LHCN-M2 (cell line): ENCODE measurements at places on chromosomes 4 and X. TPM values are rescaled to one million over a fixed set of nuclear protein-coding genes. Genes with fewer than 3 reads are reported as not detected.
A peak's percentile ranks its signal among the peaks of the same experiment; 100 is the strongest.

DNA sequence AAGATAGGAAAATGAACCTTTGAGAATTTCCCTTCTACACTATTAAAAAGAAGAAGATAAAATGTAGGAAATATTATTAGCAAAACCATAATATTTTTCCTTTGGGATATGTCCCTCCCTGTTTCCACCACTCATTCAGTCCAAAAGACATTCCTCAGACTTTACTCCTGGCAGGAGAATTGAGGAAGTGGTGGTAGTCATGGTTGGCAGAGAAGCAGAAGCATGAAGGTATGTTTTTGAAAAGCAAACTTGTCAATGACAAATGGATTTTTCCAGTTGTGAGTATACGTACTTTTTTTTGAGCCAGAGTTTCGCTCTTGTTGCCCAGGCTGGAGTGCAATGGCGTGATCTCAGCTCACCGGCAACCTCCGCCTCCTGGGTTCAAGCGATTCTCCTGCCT lies 13.7 kb downstream of the STAG2 start:
- no peak for DNase-seq

GRCh38 chrX:40096395-40097091 lies 1.2 kb downstream of the BCOR start:
- peak; percentile 35 for DNase-seq

GRCh38 chrX:151726751-151727150 lies 7.8 kb upstream of the CNGA2 start:
- no peak for DNase-seq

DNA sequence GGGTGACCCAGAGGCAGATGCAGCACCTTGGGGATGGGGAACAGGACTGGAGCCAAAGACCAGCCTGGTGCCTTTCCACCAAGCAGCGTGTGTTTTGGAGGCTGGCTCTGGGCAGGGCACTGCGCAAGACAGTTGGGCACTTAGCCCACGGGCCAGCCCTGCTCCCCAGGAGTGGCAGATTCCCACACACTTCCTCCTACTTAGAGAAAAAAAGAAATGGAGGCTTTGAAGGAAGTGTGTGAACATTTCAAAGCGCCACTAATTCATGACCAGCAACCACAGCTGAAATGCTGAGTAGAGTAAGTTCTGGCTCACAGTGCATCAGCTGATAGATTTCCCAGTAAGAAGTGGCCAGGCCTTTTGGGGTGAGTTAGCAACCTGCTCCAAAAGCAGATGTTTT lies 54.9 kb upstream of the LGI2 start:
- DNase-seq = no peak

GRCh38 chr4:114653675-114654074 lies 55.1 kb downstream of the UGT8 start:
- DNase-seq = no peak

DNA sequence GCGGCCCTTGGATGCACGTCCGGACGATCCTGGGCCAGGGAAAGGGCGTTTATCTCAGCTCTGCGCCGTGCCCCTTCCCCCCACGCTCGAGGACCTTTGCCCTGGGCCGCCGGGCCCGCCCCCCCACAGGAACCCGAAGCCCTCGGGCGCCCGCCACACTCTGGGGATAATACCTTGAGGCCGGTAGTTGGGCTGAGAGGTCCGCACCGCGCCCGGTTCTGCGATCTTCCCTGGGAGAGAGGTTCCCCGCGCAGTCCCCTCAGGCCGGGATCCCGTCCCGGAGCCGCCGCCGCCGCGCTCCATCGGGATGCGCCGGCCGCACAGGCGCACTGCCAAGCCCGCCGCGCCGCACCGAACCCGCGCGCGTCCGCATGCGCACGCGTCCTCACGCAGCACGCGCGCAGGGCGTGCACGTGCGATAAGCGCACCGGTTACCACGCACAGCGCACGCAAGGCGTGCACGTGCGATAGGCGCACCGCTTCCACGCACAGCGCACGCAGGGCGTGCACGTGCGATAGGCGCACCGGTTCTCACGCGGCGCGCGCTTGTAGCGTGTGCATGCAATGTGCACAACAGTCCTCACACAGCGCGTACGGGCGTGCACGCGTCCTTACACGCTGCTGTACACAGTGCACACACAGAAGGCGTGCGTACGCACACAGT lies at the start of gene MAP7D2:
Gene MAP7D2, minus strand, starts transcription at position 331 of the 664 bp plus-strand sequence. Its CDS starts 28 bp downstream, at position 303.
- DNase-seq = no peak

DNA sequence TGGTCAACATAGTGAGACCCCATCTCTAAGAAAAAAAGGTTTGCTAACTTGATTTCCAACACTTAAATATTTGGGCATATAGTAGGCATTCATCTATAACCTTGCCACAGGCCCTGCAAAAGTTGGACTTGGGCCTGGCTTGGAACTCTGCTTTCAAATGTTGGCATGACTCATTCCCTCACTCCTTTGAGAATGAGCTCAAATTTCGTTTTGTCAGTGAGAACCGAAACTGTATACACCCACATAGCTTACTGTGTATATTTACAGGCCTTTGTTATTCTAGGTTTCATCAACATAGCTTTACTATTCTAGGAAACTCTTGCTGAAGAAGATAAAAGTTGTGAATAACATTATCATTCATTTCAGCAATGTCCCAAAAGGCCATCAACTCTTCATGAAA lies 88.7 kb upstream of the ELOVL6 start:
- DNase-seq = peak; percentile 87

- no peak for DNase-seq
Observed at GRCh38 chrX:38357747-38358673, 5.6 kb downstream of the OTC start.

Gene ASMT
- not detected in 2 replicates for total RNA-seq

Gene FAT1
- total RNA-seq = 269 and 277 TPM in 2 replicates

Gene PAGE1
- total RNA-seq = not detected in 2 replicates
